Natural killer cell treated with Interleukin-12 subunit alpha and Interleukin-12 subunit beta and Interleukin-15 and Interleukin-18, amount 100 ng/mL, for 72 hours (primary cell): ENCODE measurements at places on chromosomes 16 and 17. TPM values are rescaled to one million over a fixed set of nuclear protein-coding genes. Genes with fewer than 3 reads are reported as not detected.
A peak's percentile ranks its signal among the peaks of the same experiment; 100 is the strongest.

DNA sequence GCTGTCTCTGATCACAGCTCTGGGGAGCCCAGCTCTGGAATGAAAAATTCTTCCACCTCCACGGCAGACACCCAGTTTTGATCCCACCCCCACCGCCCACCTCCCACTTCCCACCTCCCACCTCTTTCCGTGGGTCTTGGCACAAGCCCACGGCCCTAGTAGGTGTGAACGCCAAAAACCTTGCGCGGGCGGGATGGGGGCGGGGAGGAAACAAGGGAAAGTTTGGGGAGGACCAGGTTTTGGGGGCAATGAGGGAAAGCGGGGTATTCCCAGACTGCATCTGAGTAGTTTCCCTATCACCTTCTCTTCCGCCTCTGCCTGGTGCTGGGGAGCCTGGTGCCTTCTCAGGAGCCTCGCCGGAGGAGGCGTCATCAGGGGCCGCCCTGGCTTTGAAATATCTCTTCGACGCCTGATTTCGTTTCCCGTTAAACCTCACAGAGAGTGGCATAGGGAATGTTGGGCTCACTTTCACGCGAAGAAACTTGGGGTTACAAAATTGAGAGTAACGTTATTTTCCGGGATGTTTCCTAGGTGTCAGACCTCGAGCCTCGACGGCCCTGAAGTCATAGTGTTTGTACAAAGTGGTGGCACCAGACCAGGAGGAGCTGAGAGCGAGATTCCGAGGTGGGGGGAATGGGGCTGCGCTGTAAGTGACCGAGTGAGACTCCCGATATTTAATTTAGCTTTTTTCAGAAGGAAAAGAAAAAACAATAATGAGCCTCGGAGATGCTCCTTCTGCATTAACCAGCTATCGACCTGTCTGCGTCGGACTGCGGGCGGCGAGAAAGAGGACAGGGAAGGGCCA is 1.6 kb upstream of the IRX3 start:
- DNase-seq, result no peak

DNA sequence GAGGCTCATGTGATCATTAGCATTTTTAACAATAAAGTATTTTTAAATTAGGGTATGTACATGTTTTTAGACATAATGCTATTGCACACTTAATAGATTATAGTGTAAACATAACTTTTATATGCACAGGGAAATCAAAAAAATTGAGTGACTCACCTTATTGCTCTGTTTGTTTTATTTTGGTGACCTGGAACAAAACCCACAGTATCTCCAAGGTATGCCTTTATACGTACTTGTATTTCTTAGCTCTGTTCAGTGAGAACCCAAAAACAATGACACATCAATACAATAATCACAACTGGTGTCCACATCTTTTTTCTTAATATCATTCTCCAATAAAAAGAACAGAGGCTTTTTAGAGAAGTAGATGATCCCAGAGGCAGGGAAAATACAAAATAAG is 112.2 kb downstream of the CYB561 start:
- no peak for DNase-seq

DNA sequence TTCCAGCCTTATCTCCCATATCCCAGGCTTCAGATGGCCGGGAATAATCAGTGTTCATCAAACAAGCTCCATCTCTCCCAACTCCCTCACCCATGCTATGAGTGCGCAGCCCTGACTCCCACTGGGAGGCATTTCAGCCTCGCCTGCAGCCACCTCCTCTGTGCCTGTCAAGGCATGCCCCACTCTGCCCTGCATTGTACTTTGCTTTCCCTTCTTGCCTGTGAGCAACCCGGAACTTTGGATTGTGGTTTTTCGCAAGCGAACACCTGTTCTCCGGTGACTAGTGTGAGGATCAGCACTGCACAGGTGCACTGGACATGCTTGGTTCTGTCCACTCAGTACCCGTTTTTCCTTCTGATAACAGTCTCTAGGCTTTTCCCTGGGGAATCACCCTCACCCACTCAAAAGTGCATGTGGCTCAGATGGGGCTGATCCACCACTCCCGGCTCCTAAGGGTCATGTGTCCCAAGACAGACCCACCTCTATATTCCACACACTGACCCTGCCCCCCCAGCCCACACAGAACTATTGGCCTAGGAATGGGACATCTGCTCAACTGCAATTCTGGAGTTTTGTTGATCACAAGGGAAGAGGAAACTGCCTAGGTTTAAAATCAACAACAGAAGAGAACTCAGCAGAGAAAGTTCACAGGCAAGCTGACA is 9.1 kb downstream of the CHST6 start:
- DNase-seq, result no peak

DNA sequence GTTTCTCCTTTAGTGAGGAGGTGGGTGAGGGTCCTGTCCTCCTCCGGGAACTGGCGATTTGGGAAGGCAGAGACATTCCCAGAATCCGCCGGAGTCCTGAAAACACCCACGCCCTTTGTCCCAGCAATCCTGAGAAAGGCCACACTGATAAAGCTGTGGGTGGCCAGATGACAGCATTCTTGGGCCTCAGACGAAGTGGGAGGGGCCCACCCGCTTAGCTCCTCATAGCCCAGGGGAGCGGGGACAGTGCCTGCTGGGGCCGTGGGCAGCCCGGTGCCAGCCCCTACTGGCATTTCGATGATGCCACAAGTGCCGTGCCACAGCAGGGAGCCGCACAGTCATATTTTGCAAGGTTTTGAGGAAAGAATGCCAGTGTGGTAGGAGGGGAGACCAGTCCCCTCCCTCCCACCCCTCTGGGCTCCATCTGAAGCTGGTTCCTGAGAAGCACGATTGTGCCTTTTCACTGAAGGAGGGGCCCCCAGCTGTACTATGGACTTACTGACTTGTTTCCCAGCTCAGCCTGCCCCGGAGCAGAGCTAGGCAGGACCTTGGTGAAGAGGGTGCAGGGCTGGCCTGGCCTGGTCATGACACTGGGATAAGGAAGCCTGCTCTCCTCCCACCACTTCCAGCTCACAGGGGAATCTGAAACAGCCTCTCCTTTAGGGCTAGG is 20.9 kb upstream of the MPRIP start:
- DNase-seq, result peak; percentile 34

- no peak for DNase-seq
Observed at GRCh38 chr16:88442383-88442726, 10.7 kb upstream of the ZFPM1 start.

DNA sequence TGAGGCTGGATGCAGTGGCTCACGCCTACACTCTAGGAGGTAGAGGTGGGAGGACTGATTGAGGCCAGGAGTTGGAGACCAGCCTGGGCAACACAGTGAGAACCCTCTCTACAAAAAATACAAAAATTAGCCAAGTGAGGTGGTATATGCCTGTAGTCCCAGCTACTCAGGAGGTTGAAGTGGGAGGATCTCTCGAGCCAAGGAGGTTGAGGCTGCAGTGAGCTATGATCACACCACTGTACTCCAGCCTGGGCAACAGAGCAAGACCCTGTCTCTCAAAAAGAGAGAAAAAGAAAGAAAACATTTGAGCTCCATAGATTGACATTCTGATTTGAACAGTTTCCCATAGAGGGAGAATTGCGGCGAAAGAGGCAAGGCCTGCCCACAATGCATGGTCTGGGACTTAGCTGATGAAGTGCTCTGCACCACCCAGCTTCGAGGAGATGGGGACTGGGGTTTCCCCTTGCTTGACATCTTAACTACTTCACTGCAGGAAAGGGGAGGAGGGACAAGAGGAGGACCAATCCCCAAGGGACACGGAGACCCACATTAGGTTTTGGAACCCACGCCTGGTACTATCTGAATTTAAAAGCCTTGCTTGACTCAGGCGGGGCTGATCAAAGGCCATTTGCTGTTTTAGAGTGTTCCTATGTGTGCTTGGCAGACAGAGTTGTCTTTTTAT is 21.7 kb downstream of the MSI2 start:
- DNase-seq, result no peak

DNA sequence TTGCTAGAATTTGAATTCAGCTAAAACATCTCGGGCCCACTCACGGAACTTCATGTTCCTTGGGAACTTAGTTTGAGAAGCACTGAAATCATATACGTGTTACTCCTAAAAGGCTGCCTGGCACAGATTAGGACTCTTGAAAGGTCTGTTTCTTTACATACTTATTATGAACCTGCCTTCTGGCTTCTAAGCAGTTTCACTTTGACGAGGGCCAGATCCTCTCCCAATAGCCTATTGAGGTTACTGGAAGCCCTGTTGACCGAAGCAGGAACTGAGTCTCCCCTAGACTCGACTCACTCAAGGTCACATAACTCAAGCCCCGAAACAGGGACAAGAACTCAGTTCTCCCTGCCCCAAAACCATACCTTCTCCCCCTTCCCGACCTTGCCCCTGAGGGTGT is 121.9 kb upstream of the PLCG2 start:
- DNase-seq, result no peak

DNA sequence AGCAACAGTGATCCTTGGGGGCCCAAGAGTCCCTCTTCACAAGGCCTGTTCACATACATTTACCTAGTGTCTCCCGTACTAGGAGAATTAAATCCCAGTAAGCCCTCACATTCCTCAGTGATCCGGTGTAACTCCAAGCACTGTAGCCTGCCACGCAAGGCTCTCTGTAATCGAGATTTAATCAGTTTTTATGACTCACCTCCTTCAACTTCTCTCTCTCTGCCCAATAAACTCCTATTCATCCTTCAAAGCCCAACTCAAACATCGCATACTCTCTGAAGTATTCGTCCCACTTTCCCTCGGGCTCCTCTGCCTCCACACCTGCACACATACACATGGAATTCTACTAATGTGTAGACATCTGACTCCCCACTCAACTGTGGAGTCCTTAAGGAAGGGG is 141.8 kb downstream of the CMIP start:
- no peak for DNase-seq

Gene FBXW10B
- 2.0 TPM for total RNA-seq

Gene CDRT15L2
- not detected for total RNA-seq

GRCh38 chr17:59695945-59696681 is 11.1 kb downstream of the PTRH2 start:
- no peak for DNase-seq

Gene RPRML
- total RNA-seq, result not detected

- DNase-seq, result no peak
Observed at GRCh38 chr17:59289981-59290301, 41.5 kb upstream of the YPEL2 start.

Gene ORMDL3
- total RNA-seq, result 94.2 TPM

- no peak for DNase-seq
Observed at GRCh38 chr16:55834049-55834448, 1.2 kb upstream of the CES1 start.

DNA sequence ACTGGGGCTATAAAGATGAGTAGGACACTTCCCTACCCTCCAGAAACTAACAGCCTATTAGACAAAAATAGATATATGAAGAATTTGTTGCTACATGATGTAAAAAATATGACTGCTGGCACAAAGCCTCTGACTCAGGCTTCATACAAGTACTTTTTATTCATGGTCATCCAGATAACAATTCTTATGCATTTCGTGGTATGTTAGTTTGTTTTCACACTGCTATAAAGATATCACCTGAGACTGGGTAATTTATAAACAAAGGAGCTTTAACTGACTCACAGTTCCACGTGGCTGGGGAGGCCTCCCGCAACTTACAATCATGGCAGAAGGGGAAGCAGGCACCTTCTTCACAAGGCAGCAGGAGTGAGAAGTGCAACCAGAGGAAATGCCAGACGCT is 112.5 kb upstream of the HLF start:
- no peak for DNase-seq

- DNase-seq, result no peak
Observed at GRCh38 chr16:67006930-67007658, 18.7 kb downstream of the CES4A start.

- DNase-seq, result no peak
Observed at GRCh38 chr17:57966246-57966645, 11.0 kb upstream of the CUEDC1 start.

GRCh38 chr17:30579610-30580315 is 102.6 kb downstream of the GOSR1 start:
- no peak for DNase-seq

Gene DHRS11
- total RNA-seq, result 5.2 TPM

- no peak for DNase-seq
Observed at GRCh38 chr17:5759501-5759925, 175.2 kb upstream of the NLRP1 start.

Gene TEKT5
- 0.28 TPM for total RNA-seq

- DNase-seq, result no peak
Observed at GRCh38 chr16:50668368-50669008, 12.6 kb downstream of the SNX20 start.

GRCh38 chr17:67511012-67511411 is 133.9 kb downstream of the PITPNC1 start:
- no peak for DNase-seq

DNA sequence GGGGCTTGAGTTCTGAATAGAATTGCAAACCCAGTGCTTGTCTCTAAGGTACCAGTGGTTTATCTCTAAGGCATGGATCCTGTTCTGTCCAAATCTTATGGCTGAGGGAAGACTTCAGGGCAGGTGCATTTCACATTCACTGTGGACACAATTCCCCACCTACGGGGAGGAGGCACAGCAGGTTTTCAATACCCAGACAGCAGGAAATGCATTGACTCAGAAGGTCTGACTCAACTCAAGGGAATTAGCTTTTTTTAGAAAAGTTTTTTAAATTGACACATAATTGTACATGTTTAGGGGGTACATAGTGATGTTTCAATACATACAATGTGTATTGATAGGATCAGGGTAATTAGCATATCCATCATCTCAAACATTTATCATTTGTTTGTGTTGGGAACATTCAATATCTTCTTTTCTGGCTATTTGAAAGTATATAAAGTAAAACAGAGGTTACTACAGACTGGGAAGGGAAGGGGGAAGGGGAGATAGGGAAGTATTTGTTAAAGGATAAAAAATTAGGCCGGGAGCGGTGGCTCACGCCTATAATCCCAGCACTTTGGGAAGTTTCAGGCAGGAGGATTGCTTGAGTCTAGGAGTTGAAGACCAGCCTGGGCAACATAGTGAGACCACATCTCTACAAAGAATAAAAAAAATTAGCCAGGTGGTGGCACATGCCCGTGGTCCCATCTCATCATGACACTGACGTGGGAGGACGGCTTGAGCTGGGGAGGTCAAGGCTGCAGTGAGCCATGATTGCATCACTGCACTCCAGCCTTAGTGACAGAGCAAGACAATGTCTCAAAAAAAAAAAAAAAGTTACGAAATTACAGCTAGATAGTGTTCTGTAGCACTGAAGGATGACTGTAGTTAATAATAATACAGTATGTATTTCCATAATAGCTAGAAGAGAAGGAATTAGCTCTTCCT is 54.9 kb downstream of the RGS9 start:
- no peak for DNase-seq

DNA sequence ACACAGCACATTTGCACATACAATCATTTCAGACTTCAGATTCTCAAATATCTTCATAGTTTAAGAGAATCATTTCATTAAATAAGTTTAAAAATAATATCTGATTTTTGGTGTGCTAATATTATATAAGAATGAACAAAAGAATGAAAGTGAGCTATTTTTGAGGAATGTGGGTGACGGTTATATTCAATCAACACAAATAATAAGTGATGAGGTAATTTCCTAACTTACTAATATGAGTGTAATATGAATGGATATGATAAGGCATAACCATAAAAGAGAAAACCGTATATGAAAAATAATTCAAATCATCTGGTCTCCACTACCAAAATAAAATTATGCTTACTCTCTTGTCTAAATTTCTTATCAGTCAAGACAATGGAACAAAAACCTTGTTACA is 68.4 kb upstream of the NACA2 start:
- no peak for DNase-seq
